ENCODE measurements at places on chromosomes 6 and 20.

- DNase-seq: no peak
Measured at GRCh38 chr20:19462491-19462890, 250.0 kb downstream of the SLC24A3 start.

DNA sequence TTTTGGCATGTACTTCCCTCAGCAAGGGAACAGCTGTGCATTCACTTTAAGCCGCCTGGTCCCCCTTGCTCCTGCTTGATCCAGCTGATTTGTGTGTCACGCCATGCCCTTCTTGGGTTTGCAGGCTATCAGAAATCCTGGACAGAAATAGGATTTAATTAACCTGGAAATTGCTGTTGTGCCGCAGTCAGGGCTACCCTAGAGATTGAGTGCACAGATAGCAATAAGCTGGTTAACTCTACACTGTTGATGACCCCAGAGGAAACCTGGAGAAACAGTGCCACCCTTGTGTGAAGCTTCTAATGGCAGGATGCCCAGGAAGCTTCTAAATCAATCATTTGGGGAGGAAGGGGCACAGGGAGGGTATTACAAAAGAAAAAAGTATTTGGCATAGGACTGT is 199.0 kb downstream of the JARID2 start:
- DNase-seq: no peak

GRCh38 chr6:28182255-28182654 is 40.6 kb downstream of the ZKSCAN8 start:
- DNase-seq: no peak

- no peak for DNase-seq
Measured at GRCh38 chr6:136378888-136379287, 89.2 kb upstream of the BCLAF1 start.

DNA sequence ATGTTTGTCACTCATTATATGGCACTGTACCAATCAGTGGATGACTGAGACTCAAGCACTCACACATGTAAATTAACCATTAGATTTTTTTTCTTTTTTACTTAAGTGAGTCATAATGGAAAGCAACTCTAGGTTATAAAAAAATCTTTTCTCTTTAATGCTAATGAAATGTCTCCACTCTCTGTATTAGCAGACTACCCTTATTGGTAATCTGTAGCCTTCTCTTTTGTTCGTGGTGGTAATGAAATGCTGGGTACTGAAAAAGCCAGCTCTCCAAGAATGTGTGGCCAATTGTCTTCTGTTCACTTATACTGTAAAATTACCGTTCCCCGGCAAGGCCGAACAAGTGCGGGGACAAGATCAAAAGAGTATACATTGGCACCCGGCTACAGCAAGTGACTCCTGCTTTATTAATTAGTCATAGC is 69.0 kb downstream of the AFG1L start:
- no peak for DNase-seq

DNA sequence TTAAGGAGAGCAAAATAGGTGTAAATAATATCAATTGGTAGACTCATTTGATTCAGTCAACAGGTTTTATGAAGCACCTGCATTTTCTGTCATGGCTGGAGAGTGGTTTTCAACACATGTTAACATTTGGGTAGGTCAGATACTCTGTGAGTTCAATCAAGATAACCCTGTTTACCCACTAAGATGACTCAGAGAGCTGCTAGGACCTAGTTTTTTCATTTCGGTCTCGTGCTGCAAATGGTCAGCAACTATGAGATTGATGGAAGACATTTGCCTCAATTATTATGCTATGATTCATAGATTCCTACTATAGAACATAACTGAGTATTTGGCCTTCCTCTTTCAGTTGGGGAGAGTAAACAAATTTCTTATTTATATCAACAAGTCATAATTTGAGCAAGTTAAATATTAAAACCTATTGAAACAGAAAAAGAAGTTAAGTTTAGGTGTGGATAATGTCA is 391.4 kb upstream of the CITED2 start:
- DNase-seq: no peak

GRCh38 chr6:142329486-142330113 is 27.8 kb downstream of the ADGRG6 start:
- DNase-seq: no peak

DNA sequence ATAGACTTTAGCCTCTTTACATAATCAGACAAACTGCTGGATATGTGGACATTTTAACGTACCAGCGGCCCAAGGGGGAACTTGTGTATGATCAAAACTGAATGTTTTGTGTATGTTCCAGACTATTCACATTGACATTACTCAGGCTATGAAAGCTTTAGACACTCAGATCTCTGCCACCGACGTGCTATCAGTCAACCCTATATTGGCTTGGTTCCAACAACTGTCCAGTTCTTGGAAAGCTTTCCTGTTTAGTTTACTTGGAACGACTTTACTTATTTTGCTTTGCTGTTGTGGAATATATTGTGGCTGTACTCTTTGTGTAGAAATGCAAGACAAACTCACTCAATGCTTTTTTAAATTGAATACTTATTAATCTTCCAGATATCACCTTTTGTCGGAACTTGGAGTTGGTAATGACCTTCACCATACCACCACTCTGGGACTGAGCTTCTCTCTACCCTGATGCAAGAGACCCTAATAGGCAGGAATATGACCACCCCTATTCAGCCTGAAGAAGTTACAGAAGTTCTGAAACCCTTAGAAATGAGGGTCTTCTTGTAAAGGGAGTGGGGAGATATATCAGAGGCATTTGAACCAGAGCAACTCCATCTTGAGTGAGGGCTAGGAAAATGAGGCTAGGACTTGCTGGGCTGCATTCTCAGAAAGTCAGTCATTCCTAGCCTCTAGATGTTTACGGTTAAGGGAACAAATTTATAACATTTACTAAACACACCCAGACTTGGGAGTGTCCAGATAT is 49.0 kb upstream of the PAX1 start:
- DNase-seq: no peak

DNA sequence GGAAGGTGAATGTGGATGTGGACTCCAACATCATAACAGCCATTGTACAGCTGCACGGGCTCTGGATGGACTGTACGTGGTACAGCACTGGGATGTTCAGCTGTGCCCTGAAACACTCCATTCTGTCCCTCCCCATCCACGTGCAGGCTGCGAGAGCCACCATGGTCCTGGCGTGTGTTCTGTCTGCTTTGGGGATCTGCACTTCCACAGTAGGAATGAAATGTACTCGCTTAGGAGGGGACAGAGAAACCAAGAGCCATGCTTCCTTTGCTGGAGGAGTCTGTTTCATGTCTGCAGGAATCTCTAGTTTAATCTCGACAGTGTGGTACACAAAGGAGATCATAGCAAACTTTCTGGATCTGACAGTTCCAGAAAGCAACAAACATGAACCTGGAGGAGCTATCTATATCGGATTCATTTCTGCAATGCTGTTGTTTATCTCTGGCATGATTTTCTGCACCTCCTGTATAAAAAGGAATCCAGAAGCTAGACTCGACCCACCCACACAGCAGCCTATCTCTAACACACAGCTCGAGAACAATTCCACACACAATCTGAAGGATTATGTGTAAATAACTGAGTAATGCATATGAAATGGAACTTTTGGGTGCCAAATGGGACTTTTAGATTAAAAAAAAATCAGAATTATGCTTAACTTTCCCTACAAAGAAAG is 12.1 kb downstream of the CLDN20 start:
- DNase-seq: no peak

GRCh38 chr20:13028673-13029072 is 19.9 kb downstream of the SPTLC3 start:
- no peak for DNase-seq

All from prostate gland (tissue), 2 donors.